ENCODE measurements at places on chromosomes 7 and 10. TPM values are rescaled to one million over a fixed set of nuclear protein-coding genes. Genes with fewer than 3 reads are reported as not detected.

GRCh38 chr7:50456371-50457123 lies 6.4 kb upstream of the FIGNL1 start:
- DNase-seq, result no peak

DNA sequence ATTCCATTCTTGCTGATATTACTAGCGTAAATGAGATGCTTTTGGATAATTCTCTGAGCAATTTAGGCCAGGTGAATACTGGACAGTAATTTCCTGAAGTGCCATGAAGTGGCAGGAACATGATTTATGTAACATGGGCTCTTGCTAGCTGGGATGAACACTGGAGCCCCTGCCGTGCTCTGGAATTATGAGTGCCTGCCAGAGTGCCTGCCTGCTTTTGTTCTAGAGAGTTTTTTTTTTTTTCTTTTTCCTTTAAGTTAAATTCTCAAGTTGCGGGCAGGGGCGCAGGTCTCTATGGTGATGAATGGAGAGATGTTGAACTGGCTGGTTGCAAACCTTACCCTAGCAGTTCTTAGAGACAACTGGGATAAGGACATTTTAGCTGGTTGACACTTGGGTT lies 165.9 kb downstream of the AUTS2 start:
- no peak for DNase-seq

GRCh38 chr7:33201821-33202220 lies 72.5 kb downstream of the BBS9 start:
- no peak for DNase-seq

Gene OR2A5
- not detected for polyA plus RNA-seq

Gene GIGYF1
- 27.2 TPM for polyA plus RNA-seq

DNA sequence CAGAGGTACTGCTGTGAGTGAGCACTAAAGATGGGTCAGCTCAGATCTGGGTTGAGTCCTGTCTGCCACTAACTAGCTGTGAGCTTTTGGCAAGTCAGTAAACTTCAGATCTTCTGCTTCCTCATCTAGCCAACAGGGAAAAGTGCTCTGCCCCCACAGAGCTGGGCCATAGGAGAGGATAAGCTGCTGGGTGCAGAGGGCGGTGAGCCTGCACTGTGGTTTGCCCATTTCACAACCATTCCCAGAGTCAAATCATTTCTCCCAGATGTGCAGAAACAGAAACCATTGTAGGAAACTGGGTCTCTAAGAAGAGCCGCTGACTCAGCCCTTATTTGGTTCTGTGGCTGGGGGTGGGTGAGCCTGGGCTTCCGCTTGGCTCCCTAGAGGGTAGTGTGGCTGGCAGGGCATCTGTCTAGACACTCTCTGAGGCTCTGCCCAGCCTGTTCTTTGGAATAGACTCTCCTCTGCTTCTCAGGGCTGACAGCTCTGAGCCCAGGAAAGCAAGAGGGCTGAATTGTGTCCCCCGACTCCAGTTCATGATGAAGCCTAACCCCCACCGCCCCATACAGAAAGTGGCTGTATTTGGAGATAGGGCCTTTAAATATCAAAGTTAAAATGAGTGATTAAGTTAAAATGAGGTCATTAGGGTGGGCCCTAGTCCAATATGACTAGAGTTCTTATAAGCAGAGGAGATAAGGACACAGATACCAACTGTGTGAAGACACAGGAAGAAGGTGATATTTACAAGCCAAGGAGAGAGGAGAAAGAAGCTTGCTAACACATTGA lies 29.5 kb upstream of the ARHGAP22 start:
- no peak for DNase-seq

- DNase-seq, result no peak
These were observed 13.0 kb upstream of the FRA10AC1 start for GRCh38 chr10:93715345-93715744.

DNA sequence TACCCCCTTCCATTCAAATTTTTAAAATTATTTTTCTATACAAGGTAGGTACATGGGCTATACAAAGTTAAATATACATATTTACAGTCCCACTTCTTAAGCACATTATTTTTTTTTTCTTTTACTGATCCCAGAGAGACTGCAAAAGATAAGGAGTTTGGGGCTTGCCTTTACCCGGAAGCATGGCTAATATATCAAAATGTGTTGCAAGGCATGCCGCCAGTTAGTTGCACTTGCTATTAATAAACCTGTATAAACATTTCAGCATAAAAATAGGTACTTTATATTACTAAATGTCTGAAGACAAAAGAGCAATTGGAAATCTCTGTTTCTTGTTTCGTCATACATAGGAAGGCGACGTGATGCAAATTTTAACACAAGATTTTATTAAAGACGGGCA lies 21.5 kb upstream of the PDLIM1 start:
- no peak for DNase-seq

DNA sequence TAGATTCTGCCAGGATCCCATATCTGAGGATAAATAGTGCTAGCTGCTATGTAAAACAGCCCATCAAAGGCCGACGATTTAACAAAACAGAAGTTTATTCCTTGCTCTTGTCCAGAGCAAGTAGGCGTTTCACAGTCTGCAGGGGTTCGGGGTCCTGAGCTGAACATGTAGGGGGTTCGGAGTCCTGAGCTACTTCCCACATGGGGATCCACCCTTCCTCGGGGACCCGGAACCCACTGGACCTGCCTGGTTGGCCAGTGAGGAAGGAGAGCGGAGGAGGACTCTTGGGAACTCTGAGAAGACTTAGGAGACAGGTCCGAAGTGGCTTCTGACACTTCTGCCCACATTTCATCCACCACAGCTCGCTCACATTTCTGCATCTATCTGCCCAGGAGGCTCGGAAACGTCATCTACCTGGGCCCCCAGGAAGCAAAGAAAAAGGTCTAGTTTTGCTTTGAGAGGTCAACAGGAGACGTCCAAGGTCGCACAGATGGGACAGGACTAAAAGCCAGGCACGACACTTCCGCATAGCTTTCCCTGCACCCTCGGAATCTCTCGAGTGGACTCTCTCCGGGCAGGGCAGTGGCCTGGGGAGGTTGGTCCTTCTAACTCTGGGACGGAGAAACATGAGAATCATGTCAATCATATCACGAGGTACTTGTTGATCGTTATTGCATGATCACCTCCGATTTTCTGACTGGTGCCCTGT lies 86.4 kb downstream of the MICALL2 start:
- DNase-seq, result no peak

Gene TMEM236
- polyA plus RNA-seq, result 0.44 TPM

Gene TET1
- polyA plus RNA-seq, result 0.53 TPM

- no peak for DNase-seq
These were observed 23.0 kb upstream of the GPR146 start for GRCh38 chr7:1021366-1021765.

DNA sequence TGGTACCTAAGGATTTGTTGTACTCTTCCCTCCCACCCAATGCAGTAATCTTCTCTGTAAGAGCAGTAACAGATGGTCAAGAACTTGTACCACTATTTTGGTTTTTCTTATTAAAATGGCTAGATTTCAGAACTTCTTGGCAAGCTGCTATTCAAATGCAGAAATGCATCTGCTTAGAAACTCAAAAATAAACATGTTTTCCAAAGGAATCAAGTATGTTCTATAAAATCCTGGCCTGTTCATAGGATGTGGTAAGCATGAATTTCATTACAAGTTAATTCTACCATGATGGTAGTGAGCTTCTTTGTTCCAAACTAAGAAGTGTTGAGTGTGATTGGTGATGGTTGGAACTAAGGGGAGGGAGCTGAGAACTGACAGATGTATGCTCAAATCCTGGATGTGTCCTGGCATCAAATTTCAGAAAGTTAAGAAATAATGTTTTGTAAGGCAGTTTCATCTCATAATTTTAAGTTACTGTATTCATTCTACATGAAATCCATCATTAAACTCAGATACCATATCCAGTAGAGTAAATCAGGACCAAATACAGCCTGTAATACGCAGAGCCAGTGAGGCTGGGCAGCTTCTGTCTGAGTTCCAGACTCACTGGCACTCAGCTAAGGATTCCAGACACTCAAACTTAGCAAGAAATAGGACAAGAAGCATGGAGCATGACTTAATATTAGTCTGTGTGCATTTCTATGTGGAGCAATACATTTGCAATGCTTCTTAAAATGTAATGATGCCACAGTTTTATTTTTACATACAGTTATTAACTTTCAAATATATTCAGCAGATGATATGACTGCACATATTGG lies 119.6 kb downstream of the TES start:
- no peak for DNase-seq

DNA sequence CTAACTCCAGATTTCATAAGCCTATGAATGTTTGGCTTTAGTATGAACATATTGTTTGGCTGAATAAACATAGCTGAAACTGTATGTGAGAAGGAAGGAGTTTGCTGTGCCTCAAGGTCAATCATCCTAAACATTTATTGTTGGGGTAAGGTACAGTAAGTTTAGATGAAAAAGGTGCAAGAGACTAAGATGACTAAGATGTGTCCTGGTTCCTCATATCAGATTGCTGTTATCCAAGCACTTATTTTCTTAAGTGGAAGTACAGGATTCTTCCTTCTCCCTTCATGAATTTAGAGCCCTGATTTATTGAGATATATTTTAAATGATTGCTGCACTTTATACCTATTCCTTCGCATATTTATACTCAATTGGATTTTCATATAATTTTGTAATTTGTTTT lies 12.2 kb downstream of the MDFIC start:
- DNase-seq, result no peak

GRCh38 chr7:125661-126060 lies 66.7 kb upstream of the FAM20C start:
- no peak for DNase-seq

- no peak for DNase-seq
These were observed 17.7 kb upstream of the ZNRF2 start for GRCh38 chr7:30266686-30267085.

DNA sequence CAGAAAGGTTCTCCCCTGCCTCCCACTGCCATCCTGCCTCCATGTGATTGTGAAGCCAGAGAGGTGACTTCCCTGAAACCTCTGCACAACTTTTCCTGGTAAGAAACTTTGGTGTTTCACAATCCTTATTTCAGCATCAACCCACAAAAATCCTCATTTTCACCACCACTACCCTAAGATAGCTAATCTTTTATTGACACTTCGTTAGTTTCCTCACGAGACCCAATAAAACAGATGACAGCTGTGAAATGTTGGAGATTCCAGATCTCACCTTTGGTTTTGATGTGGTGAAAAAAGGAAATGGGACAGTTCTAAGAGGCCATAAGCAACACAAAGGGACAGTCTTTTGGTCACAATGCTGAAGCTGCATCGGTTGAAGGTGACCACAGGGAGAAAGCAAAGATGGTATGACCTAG lies 59.9 kb upstream of the TM9SF3 start:
- DNase-seq, result no peak

Gene SPDYE9
- polyA plus RNA-seq, result not detected

- no peak for DNase-seq
These were observed 9.2 kb downstream of the MKI67 start for GRCh38 chr10:128116851-128117615.

DNA sequence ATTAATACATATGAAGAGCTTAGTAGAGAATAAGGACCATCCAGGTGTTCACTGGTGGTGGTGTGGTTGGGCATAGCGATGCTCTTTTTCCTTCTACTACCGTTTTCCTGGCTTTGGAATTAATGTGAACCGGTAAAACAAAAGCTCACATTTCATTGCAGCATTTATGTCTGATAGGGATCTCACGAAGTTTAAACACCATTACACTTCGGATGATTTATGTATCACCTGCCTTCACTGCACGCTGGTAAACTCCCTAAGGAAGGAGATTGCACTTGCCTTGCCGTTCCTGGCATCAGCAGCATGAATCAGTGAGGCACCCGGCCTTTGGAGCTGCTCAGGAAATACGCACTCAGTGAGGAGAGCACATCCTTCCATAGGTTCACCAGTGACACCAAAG lies 47.5 kb downstream of the WIPF3 start:
- no peak for DNase-seq

GRCh38 chr7:74503061-74503460 lies 49.4 kb downstream of the GTF2IRD1 start:
- DNase-seq, result no peak

GRCh38 chr10:116121640-116122525 lies 151.1 kb downstream of the GFRA1 start:
- DNase-seq, result no peak

DNA sequence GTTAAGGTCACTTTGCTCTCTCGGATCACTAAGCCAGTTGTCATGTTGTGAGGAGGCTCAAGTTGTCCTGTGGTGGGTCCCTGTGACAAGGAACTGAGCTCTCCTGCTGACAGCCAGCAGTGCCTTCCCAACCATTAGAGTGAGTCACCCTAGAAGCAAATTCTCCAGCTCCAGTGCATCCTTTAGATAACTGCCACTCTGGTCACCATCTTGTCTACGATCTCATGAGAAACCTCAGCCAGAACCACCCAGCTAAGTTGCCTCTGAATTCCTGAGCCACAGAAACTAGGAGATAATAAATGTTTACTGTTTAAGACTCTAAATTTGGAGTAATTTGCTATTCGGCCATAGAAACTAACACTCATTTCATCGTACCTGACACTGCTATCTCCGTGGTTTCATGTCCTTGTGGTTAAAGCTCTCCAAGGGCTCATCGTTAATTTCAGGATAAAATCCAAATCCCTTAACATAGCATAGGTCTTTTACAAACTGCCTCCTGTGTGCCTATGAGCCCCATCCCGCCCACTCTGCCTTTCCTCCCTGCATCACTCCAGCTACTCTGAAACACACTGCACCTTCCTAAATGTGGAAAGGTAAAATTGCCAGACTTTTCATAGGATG lies 56.5 kb upstream of the WIPF3 start:
- no peak for DNase-seq

Gene EN2
- polyA plus RNA-seq, result 0.06 TPM

Gene FOXP2
- polyA plus RNA-seq, result 13.8 TPM

DNA sequence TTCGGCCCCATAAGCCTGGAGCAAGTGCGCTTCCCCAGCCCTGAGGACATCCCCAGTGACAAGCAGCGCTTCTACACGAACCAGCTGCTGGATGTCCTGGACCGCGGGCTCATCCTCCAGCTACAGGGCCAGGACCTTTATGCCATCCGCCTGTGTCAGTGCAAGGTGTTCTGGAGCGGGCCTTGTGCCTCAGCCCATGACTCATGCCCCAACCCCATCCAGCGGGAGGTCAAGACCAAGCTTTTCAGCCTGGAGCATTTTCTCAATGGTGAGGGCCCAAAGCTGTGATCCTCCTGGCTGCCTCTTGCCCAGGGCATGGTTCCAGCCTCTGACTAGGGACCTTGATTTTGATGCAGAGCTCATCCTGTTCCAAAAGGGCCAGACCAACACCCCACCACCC lies 10.1 kb downstream of the IRF5 start:
- no peak for DNase-seq

DNA sequence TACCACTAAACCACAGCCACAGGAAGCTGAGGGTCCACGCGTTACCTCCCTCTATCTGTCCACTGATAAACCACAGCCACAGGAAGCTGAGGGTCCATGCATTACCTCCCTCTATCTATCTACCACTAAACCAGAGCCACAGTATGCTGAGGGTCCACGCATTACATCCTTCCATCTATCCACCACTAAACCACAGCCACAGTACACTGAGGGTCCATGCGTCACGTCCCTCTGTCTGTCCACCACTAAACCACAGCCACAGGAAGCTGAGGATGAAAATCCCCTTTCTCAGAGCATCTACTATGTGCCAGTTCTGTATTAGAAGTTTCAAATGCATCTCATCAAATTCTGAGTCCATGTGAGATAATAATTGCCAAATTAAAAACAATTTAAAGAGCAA lies 589.3 kb downstream of the DNAJB6 start:
- DNase-seq, result no peak

- DNase-seq, result no peak
These were observed 299.7 kb upstream of the AKR1E2 start for GRCh38 chr10:4526311-4526731.

Gene PDE1C
- polyA plus RNA-seq, result 15.9 TPM

GRCh38 chr7:99679032-99679399 lies 780 bp downstream of the CYP3A5 start:
- DNase-seq, result no peak

- DNase-seq, result no peak
These were observed 91.5 kb upstream of the CALN1 start for GRCh38 chr7:72503644-72504043.

- DNase-seq, result no peak
These were observed 4.1 kb downstream of the KLF6 start for GRCh38 chr10:3780771-3781467.

All from urinary bladder (tissue), 4 donors.